Stimulated activated naive CD8-positive, alpha-beta T cell treated with anti-CD3 and anti-CD28 coated beads, Interleukin-15, amount 100 ng/mL, for 72 hours (primary cell): ENCODE measurements at places on chromosomes 3 and 15.
A peak's percentile ranks its signal among the peaks of the same experiment; 100 is the strongest.

GRCh38 chr3:152377184-152377570, 108.4 kb downstream of the MBNL1 start:
- no peak for DNase-seq

DNA sequence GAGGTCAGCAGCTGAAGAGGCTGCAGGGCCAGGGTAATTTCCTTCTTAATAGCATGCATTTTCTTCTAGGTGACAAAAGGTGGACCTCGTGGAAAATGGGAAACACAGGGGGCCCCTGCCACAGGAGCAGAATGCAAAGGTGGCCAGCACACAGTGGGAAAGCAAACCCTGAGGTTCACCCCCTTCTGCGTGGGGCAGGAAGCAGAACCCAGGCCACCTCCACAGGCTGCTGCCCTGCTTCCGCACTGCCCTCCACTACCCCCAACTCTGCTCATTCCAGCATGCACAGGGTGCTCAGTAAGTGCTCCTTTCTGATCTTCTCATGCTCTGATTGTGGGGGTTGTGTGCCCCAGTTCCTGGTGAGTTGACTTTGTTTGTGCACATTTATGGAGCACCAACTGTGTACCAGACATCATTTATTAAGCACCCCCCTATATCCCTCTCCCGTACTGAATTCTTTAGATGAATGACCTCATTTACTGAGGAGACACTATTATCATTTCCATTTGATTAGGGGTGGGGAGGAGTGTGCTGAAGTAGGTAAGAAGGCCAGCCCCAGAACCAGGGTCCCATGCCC, 12.7 kb upstream of the FGD5 start:
- no peak for DNase-seq

DNA sequence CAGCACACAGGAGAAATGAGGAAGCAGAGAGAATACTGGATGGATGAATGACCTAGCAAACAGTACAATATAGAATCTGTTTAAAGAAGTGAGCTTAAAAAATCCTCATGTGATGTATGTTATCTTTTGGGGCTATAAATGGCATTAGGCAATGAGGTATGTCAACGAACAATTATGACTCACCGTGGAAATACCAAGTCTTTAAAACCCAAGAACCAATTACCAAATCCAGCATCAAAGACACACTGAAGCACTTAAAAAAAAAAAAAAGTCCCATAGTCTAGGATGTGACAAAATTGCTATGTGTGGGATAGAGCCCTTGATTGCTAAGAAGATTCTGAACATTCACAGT, 36.3 kb upstream of the HERC1 start:
- DNase-seq, result no peak

DNA sequence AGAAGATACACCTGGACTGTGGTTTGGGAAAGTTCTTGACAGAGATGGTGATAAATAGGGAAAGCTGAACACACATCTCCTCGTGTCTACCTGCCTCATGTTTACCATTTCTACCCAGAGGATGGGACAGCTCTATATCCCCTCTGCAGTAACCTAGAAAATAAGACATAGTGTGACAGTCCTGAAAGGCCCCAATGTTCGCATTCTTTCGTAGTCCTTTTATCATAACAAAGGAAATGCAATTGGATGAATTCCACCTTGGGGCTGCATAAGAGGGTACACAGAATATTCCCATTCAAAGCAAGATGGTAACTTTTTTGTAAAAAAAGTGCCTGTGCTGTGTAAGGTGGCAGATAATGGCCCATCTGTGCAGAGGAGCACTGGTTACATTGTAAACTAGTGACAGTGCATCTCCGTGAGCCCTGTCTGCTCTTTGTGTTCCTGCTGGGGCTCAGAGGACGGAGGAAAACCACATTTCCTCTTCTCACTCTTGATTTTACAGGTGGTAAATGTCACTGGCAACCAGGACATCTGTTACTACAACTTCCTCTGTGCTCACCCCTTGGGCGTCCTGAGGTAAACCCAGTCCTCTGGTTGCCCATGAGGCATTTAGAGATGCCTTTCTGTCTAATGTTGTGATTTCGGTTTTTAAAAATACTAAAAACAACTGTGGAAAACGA, 74.3 kb downstream of the SIDT1 start:
- DNase-seq, result peak; percentile 45

DNA sequence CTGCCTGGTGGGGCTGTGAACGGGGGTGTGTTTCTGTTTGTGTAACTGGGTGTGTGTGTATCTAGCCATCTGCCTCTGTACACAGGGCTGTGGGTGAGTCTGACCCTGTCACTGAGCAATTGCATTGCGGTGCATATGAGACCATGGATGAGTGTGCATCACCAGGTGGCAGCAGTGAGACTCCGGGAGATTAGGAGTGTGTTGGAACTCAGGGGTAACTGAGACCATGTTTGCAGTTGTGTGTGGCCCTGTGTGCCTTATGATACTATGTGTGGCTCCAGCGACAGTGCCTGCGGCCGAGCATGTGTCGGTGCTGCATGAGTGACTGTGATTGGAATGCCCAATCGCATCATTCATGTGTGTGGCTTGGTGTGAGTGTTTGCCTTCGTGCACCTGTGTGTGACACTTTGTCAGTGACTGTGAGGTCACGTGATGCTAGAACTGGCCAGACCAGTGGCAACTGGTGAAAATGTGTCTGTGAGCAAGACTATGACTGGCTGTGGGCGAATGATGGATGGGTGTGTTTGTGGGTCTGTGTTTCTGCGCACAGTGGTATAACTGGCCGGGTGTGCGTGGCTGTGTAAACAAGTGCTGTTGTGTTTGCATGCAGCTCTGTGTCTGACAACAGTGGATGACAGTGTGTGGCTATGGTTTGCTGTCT, 14.0 kb downstream of the VILL start:
- DNase-seq, result peak; percentile 42

DNA sequence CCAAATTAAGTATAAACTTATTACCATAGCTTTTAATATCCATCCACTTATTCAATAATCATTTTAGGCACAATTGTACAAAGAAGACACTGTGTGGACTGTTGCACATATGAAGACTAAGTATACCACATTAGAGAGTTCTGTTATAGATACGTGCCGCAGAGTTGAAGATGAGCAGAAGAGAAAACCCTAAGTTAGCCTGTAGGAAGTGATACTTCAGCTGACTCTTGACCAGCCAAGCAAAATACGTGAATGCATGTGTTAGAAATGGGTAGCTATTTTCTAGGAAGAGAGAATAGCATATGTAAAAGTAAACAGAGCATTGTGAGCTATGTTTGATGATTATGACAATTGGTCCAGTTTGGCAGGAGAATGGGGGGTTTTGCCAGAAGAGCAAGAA, 272.0 kb upstream of the ATP11B start:
- DNase-seq, result no peak

GRCh38 chr3:157064402-157064801, 95.5 kb downstream of the CCNL1 start:
- DNase-seq, result no peak

DNA sequence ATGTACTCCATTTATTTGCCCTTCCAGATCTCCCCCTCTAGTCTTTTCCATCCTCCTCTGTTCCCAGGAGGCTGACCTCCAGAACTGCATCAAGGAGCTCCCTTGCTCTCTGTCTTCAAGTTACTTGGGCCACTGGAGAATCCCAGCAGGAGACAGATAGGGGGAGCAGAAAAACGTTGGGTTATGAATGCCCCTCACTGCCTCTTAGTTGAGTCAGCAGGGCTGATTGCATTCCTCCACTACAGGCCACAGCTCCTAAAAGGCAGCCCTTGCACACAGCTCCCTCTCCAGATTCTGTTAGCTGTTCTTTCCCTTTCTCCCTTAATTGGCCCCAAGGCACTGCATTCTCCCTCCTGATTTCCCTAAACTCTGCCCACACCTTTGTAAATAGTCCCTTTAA, 12.4 kb upstream of the CEP152 start:
- DNase-seq, result no peak

GRCh38 chr3:154122552-154122911, 1.3 kb downstream of the ARHGEF26 start:
- no peak for DNase-seq

- DNase-seq, result no peak
These were observed 90.3 kb upstream of the C3orf80 start for GRCh38 chr3:160134964-160135363.

- DNase-seq, result no peak
These were observed 282.5 kb upstream of the CNTN3 start for GRCh38 chr3:74897006-74897405.

DNA sequence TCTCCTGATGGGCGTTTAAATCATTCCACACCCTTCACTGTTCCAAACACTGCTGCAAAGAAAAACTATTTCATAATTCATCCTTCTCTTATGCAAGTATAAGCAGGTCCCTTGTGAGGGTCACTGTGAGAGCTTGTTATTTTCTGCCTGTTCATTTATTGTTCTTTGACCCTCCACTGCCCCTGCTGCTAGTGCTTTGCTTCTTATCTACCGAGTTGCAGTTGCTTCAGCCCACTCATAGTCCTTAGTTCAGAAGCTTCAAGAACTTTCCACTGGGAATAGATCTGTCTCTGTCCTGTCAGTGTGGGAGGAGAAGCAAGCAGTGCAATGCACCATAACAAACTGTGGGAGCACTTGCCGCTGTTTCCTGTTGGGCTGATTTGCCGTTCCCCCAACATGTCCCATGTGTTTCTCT, 39.8 kb downstream of the RIOX2 start:
- no peak for DNase-seq

DNA sequence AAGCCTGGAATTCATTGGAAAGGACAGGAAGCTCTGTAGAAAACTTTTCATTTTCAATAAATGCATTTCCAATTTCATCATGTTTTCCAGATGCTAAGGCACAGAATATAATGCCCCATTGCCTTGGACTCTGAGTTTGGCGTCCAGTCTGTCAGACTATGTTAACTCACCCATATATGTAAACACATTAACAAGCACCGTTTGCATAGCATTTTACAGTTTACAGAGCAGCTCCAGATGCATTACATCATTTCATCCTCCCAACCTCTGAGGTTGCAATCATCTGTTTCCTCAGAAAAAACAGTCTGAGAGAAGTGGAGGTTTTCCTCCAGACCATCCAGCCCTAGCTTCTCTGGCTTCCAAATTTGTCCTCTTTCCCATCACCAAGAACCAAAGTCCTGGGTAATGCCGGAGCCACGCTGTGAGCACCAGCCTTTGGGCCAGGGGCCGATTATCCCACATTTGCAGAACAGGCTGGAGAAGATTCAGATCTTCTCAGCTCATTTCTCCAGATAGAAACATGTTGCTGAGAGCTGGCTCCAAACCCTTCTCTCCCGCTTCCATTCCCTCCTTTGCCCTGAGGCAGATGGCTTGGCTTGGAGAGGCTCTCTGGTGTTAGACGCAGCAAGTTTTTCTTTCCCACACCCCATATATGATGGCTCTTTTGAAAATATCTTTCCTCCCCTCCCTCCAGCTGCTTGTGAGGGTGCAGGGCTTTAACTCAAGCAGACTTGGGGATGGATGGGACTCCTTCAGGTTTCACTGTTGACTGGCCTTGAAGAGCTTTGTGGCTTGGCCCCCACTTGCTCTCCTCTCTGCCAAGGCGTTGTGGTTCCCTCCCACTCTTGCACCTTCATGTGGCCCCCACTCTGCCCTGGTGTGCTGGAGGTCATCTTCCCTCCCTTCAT, 26.0 kb downstream of the CYP19A1 start:
- no peak for DNase-seq

DNA sequence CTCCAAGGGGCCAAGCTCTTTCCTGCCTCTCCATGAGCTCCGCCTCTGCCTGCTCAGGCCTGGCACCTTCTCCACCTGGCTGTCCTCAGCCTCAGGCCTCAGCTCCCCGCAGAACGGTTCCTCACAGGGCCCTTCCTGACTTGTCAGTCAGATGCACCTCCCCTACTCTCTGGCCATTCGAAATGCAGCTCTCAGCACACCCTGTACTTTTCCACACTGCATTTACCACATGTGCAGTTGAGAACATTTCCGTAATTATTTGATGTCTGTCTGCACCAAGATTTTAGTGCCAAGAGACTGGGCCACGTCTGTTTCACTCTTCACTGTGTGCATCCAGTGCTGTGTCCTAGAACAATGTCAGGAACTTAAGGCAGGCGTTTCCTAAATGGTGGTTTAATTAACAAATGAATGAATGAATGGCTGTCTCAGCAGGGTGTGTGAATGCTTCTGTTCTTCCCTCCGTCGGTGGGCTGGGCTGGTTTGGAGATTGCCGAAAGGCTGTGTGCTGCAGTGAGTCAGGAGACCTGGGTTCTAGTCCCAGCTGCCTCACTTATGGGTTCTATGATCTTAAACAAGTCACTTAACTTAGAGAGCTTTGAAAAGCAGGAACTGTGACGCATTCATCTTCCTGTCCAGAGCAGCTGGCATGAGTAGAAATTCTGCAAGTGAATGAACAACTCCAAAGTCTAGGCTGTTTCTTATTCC, 5.4 kb downstream of the MUC4 start:
- no peak for DNase-seq

DNA sequence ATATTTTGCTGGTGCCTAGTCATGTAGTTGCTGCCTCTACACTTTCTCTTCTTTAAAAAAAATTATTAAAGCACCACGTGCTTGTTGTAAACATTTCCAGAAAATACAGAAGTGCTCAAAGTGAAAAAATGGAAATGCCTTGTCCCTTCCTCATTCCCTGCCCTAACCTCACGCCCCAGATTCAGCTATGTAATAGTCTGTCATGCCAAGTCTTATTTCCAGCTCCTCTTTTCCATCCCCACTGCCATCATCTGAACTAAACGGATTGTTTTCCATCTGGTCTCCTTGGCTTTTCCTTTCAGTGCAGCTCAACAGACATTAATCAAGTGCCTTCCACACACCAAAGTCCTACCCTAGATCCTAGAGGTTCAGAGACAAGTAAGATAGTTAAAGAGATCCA, 15.5 kb downstream of the ZNF774 start:
- DNase-seq, result no peak

DNA sequence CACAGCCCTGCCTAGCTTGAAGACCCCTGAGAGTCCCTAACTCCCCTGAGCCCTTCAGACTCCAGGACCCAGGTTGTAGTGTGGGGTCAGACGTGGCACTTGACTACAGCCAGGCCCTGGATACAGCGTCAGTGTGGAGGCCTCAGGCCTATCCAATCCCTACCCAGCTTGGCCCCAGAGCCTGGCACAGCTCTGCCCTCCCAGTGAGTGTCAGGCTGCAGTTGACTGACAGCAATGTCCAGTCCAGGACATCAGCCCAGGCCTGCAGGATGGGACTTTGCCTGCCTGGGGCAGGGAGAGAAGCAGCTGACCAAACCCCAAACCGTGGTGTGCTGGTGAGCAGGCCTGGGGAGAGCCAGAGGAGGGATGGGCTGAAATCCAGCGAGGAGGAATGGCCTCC, 27.3 kb downstream of the KLF13 start:
- no peak for DNase-seq
